ENCODE measurements at places on chromosomes 13 and 19.

- no peak for DNase-seq
Measured at GRCh38 chr13:110649551-110649950, 34.2 kb downstream of the NAXD start.

DNA sequence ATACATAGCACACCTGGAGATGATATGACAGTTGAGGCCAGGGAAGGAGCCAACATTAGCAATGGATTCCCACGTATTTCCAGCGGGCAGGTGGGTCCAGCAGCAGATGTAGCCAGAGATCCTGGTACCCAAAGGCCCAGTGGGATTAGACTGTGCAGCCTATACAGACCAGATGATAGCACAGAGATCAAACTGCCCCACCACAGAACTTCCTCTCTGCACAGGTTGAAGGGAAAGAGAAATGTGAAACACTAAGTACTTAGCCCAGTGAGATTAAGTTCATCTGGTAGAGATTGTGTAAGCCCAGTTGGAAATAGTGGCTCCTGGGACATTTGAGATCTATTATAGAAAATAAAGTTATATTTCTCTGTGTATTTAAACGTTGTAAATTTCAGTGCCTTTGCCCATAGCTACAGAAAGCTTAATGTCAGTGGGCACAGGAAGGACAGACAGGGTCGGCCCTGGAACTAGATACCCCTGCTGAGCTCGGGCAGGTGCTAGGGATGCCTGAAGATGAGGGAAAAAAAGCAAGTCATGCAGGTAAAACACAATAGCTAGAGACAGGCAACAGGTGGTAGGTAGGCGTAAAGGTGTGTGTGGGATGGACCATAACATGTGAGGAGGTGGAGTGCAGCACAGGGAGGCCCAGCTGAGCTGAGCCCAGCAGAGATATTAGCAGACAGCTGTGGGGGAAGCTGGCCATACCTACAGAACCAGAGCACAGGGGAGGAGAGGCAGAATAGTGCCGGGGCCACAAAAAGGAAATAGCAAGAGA, 27.3 kb upstream of the SPATA13 start:
- DNase-seq, result no peak

DNA sequence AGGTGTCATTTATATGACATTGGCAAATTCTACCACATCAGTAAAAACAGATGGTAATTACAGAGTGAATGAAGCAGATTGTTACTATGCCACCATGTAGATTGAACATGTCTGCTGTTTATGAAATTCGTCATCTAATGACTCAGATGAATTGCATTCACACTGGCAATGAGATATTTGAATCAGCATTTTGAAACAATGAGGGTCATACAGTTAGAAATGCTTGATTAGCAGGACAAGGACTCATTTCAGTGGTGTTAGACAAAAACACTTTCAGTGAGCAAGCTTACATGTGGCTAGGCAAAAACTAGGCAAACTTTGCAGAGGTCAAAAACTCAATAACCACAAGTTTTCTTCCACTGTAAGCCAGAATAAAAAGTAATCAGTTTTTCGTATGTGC, 1165.0 kb downstream of the SLITRK1 start:
- DNase-seq, result no peak

DNA sequence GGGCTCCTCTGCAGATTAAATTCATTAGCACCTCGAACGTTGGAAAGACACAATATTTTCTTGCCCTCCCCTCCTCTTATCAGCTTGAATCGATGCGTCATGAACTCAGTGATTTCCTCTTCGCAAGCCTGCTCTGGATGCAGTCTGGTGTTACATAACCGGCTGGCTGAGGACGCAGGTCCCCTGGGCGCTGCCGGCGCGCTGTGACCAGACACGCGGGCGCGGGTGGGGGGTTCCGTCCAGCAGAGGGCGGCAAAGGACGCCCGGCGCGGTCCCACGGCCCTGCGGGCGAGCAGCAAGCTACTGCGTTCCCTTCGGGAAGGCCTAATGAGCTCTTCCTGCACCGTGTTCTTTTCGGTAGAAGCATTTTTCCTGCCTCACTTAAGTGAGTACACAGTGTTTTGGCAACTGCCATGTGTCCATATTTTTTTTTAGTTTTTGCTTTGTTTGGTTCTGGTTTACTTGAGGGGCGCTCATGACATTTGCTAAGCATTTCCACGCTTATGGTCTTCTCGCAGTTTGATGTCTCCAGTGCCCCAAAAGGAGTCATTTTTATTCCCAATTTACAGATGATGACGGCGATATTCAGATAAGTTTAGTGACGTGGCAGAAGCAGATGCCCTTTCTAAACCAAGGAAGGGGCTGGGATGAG, 112.2 kb upstream of the MBNL2 start:
- peak; percentile 82 for DNase-seq

Data from activated CD4-positive, alpha-beta T cell treated with anti-CD3 and anti-CD28 coated beads, Interleukin-2, amount 50 U/mL, for 48 hours (primary cell).